Fibroblast of skin of right quadriceps (primary cell): ENCODE measurements at places on chromosomes 3 and 15.

GRCh38 chr3:14125193-14126016 lies 553 bp downstream of the TMEM43 start:
- peak; percentile 96 for DNase-seq

- DNase-seq: peak; percentile 56
Observed at GRCh38 chr3:161559177-161559998, 62.8 kb downstream of the OTOL1 start.

GRCh38 chr3:178507507-178508442 lies 28.5 kb upstream of the KCNMB2 start:
- no peak for DNase-seq

- DNase-seq: no peak
Observed at GRCh38 chr3:197093871-197094270, 64.3 kb upstream of the MELTF start.

DNA sequence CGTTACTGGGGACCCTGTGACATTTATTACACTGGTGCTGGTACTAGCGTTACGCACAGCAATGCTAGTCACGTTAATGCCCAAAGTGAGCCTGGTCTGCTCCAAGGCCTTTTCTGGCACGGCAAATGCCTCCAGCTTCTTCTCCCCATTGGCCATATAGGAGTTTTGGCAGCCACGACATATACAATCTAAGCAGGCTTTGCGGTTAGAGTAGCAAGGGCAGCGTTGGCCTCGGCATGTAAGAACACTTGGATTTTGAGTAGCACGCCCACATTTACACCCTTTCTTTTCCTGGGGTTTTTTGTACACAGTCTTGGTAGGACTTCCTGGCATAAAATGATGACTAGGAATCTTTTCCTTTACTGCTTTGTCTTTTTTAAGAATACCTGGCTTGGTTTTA lies 44.9 kb downstream of the MSL2 start:
- no peak for DNase-seq

- DNase-seq: peak; percentile 71
Observed at GRCh38 chr3:52004163-52004787, 8.6 kb upstream of the RPL29 start.

- no peak for DNase-seq
Observed at GRCh38 chr15:58573270-58573669, 141.5 kb downstream of the LIPC start.

DNA sequence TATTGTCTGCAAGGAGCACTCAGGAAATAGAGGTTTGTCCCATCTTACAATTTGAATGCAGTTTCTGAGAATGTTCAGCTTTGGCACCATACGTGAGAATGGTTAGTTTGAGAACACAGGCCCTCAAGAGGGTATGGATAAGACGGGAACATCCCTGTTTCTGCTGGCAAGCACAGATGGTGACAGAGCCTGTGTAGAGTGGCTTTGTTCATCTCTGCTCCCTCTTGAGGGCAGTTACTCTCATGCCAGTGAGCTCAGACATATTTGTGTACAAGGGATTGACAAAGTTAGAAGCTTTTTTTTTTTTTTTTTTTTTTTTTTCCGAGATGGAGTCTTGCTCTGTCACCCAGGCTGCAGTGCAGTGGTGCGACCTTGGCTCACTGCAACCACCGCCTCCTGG lies 71.5 kb upstream of the FILIP1L start:
- peak; percentile 12 for DNase-seq

GRCh38 chr15:69093127-69093526 lies 67.3 kb upstream of the GLCE start:
- DNase-seq: no peak

- no peak for DNase-seq
Observed at GRCh38 chr3:11593318-11594034, 50.2 kb downstream of the VGLL4 start.

DNA sequence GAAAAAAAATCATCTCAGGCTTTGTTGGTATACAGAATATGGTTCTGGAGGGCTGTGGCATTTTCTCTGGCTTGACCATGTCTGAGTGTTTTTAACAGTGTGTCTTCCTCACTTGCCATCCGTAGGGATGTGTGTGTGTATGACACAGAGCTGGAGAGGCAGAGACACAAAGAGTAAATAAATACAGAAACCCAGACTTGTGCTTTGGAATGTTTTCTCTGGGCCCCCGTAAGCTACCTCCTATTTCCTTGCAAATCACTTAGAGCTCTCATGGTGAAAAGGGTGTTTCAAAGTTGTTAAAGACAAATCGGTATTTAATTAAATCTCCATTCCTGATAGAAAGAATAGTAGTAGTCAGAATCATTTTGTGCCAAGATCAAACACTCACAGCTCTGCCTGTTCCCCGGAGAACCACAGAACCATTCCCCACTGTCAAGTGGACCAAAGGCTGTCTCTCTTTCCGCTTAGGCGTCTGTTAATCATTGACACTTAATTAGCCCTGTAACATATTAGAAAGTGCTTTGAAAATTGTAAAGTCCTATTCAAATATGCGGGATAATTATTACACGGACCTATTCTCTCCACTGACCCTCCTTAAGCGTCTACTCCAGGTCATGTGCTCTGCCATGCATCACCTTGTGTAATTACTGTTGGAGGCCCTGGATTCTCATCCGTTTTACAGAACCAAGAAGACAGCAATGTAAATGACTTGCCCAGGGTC lies 313.6 kb upstream of the TLE3 start:
- DNase-seq: no peak

DNA sequence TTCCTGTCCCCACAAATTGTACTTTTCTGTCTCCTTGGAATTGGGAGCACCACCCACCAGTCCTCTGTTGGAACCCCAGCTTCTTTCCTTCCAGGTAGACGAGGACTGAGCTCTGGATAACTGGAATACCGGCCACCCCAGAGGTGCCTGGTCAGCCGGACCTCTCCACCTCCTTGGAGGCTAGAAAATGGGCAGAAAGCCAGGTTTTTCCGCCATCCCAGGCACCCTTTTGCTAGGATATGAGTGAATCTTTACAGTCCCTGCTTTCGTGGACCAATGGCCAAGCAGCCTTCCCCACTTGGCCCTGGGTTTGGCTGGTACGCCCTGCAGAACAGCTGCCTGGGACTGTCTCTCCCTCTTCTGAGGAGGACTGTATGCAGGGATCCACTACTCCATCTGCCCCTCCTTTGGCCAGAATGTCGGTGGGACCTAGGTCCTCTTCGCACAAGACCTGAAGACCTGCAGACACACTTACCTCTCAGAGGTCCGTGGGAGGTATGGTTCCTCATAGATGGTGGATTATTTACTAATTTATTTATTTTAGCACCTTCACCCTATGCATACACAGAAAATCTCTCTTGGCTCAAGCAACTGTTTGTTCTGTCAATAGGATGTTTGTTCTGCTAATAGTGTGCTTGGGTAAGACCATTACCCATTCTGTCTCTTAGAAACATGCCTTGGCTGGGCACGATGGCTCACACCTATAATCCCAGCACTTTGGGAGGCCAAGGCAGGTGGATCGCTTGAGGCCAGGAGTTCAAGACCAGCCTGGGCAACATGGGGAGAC lies 8.6 kb upstream of the CHAC1 start:
- DNase-seq: no peak

DNA sequence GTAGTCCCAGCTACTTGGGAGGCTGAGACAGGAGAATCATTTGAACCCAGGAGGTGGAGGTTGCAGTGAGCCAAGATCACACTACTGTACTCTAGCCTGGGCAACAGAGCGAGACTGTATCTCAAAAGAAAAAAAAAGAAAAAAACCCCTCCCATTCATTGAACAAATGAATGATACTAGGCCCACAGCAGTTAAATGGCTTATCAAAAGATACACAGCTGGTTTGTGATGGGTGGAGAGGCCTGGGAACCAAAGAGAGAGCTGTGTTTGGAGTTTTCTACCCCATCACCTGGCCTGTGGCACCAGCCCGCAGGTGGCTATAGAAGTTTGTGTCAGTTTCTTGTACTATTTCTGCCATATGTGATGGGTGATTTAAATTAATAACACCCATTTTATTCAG lies 43.1 kb upstream of the LCTL start:
- DNase-seq: no peak

- no peak for DNase-seq
Observed at GRCh38 chr15:51765751-51766150, 14.4 kb downstream of the TMOD2 start.

GRCh38 chr3:188433521-188434150 lies 279.7 kb downstream of the LPP start:
- no peak for DNase-seq

DNA sequence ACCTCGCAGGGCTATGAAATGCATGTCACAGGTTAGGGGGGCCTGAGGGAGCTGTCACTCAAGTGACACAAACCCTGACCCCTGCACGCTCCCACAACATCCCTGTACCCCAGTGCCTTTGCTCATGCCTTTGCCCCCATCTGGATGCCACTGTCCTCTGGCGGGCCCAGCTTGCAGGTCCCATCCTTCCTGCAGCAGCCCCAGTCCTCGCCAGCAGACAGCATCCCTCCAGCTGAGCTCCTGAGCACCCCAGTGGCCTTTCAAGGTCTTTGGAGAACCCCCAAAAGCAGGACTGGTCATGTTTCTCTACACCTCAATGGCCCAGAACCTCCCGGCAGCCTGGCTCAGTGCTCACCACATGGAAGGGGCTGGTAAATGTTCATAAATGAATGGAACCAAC lies 170.4 kb downstream of the ADAMTS17 start:
- no peak for DNase-seq

DNA sequence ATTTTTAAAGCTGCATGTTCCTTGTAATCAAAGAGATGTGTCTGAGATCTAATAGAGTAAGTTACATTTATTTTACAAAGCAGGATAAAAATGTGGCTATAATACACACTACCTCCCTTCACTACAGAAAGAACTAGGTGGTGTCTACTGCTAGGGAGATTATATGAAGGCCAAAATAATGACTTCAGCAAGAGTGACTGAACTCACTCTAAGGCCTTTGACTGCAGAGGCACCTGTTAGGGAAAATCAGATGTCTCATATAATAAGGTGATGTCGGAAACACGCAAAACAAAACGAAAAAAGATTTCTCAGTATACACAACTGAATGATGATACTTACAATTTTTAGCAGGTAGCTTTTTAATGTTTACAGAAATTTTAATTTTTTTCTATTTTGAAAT lies 19.1 kb downstream of the B3GNT5 start:
- no peak for DNase-seq

- DNase-seq: no peak
Observed at GRCh38 chr3:109411547-109411946, 74.2 kb upstream of the DPPA4 start.

DNA sequence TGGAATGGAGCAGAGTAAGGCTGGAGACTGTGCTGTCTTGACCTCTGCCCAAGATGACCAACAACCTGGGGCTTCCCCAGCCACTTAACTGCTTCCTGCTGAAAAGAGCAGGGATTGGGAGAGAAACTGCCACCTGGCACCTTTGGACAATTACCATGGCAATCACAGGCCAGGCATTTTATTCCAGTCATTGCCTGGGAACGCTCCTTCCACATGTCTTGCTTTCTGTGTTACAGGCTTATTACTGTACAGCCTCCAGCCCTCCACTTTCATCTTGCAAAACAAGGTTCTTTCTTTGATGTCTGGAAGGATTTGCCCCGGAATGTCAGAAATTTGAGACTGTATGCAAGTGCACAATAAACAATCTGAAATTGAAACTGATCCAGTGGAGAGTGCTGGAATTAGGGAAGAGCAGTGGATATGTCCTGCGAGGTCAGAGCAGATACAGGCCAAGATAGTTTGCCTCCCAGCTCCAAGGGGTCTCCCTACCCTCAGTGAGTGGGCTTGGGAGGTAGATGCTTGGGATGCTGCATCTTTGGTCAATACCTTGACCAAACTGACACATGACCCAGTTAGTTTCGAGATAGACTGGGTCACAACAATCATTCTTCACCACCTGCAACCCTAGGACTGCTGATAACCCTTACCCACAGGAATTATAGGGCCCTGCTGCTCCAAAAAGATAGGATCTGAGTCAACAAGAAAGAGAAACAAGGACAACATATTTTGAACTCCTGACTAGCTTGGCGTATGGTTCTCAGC lies 2.7 kb downstream of the PPP1R14D start:
- no peak for DNase-seq

DNA sequence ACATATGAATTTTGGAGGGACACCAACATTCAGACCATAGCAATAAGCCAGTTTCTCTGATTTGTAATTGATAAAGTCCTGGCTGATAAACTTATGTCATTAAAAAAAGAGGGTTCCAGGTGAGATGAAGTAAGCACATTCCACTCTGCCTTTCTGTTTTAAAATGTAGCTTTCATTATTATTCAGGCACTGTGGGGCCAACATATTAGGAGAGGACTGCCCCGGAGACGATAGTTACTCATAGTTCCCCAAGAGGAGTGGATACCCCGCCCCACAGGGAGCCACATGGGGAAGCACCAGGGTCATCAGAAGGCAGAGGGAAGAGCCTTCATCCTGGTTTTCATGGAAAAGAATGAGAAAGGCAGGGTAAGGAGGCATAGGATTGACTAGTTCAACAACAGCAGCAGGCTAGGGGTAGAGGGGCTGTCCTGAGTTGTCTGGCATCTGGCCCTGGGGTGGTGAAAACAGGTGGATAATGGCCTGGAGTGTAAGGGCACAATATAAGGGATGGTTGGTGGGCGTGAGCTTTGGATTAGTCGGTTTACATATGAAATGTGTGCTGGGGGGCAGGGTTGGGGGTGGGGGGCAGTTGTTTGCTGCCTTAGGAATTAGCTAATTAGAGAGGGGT lies 78.7 kb upstream of the PROK2 start:
- DNase-seq: no peak

GRCh38 chr3:48280881-48281280 lies 40.0 kb downstream of the ZNF589 start:
- DNase-seq: no peak

GRCh38 chr3:122576174-122576940 lies 1.1 kb upstream of the PARP15 start:
- peak; percentile 9 for DNase-seq

DNA sequence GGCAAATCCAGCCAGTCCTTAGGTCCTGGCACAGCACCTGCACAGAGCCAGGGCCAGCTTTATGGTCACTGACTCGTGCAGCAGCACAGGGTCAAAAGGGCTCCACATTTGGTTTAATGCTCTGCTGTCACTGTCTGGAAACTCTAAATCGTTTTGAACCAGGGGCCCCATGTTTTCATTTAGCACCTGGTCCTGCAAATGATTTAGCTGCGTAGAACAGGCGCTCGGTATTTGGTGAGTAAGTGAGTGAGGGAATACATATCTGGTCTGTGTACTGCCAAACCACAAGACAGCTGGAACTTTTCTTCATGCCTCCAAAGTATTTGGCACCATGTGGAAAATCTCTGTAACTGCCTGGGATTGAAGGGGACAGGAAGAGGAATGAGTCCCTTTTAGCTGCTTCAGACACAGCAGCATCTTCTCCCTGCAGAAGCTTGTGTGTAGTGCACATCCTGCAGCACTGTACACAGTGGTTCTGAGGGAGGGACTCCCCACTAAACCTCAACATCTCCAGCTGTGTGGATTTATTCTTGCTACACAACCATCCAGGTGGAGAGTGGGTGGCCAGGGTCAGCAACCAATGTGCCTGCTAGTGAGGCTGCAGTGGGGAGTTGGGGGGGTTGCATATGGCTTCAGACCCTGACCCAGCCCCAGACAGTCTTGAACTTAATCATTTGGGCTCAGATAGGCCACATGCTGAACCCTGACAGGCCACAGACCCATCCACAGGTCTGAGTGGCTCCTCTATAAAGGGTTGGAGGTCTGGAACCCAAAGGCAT lies 1.1 kb downstream of the SH2D7 start:
- DNase-seq: peak; percentile 91

GRCh38 chr3:64143409-64144130 lies 81.7 kb downstream of the PRICKLE2 start:
- DNase-seq: peak; percentile 91

GRCh38 chr3:184505076-184505878 lies 56.3 kb upstream of the EPHB3 start:
- peak; percentile 77 for DNase-seq

GRCh38 chr3:10459954-10460754 lies 45.2 kb downstream of the ATP2B2 start:
- DNase-seq: peak; percentile 76
